HEK293T (cell line): ENCODE measurements at places on chromosomes 3 and 15.

GRCh38 chr3:187295316-187296034 lies 3.9 kb upstream of the MASP1 start:
- no peak for DNase-seq

DNA sequence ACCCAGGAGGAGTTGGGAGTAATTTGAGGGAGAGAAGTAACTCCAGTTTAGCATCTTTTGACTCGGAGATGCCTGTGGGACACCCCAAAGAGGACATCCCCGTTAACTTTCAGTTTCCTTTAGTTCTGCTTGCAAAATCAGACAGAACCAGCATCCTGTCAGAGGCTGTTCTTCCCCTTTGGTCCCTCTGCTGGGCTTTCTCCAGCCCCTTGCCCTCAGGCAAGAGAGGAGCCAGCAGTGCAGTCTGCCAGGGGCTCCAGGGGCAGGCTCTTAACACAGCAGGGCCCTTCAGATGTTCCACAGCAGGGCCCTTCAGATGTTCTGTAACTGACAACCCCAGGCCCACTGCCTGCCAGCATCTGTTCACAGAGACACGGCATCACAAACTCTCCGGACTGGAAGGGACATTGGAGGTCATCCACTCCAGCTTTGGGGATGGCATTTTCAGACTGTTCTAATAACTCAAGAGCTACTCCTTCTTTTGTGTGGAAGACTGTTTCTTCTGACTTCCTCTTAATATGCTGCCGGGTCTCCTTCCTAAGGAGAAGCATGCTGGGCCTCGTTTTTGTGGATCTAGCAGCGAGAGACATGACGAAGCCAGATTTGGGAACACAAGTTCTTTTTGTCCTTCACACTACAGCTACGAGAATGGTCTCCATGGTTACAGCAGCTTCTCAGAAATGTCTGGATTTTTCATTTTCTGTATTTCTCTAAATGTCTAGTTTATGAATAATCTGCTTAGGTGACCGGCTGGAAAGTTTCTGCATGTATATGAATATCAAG lies 51.9 kb downstream of the KY start:
- no peak for DNase-seq

- no peak for DNase-seq
Observed at GRCh38 chr3:81095956-81096355, 665.5 kb downstream of the GBE1 start.

DNA sequence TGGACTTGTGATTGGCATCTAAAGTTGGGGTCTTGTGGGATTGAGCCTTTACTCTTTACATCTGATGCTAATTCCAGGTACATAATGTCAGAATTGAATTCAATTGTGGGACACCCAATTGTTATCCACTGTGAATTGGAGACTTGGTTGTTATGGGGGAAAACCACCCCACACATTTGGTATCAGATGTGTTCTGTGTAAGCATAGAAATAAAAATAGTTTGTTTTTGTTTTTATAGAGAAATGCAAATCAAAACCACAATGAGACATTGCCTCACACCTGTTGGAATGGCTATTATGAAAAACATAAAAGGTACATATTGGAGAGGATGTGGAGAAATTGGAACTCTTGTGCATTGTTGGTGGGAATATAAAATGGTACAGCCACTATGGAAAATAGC lies 58.5 kb downstream of the CPA3 start:
- no peak for DNase-seq

DNA sequence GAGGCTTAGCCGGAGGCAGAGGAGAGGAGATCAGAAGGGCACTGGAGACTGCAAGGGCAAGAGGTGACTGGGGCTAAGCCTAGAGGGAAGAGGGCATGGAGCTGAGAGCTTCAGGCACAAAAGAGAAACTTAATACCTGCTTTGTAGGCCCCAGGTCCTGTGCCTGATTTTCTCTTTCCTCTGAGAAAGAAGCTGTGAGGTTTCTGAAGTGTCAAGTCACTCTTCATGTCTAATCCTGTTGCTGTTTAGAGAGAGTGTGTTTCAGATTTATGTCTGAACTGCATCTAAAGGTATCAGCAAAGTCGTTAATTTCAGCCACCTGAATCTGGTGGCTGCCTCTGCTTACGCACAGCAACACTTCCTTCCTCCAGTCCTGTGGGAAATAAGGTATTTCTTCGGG lies 106.9 kb upstream of the RNU6-1 start:
- no peak for DNase-seq

DNA sequence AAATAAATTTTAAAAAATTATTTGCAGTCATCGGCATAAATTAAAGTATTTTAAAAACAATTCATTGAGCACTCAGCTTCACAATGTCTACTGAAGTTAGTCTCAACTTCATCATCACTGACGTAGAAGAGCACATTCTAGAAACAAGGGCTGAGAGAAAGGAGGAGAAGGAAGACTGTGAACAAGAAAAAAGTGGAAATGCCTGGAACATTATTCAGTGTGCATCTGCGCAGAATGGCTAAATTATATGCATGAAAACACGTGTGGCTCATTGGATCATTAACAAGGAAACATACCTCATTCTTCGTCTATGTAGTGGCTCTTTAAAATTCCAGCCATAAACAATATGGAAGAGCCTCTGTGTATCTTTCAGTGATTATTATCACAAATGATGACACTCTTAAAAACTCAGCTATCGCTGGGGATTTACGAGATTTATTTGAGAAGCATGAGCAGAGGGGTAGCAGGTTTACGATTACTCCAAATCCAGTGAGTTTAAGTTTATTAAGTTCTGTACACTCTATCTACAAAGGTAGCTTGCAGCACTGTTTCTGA lies 404.2 kb upstream of the CDIN1 start:
- DNase-seq: no peak

- no peak for DNase-seq
Observed at GRCh38 chr3:46286947-46287565, 44.8 kb downstream of the CCR3 start.

DNA sequence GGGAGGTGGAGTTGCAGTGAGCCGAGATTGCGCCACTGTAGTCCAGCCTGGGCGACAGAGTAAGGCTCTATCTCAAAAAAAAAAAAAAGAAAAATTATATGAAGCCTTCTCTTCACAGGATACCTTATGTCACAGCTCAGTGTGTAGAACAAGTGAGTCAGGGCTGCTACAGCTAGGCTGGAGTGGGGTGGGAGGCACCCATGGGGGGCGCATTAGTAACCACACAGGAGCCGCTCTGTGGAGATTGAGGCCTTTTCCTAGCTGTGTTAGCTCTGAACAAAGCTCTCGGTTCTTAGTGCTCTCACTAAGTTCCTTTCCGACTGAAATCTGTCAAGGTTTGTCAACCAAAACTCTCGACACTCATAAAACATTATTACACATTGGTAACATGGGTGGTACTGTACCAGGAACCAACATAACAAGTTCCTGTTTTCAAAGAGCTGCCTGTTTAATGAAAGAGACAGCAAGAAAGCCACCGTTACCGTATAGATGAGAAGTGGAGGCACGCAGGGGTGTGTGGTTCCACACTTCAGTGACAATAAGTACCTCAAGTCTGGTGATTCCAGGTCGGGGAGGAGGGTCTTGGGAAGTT lies 4.5 kb downstream of the LRRC31 start:
- no peak for DNase-seq

DNA sequence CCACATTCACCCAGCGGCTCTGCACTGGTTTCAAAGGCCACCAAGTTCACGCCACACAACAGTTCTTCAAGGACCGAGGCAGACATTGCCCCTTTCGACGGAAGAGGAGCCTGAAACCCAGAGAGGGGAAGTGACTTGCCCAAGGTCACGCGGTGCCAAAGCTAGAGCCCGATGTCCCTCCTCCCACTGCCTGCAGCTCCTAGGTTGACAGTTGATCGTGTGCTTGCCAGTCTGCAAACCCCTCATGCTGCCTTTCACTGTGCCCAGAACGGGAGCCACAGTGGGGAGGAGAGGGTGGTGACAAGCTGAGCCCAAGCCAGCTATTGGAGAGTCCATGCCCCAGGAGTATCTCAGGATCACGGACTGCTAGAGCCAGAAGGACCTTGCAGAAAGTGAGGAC lies 230.9 kb downstream of the XXYLT1 start:
- DNase-seq: no peak

DNA sequence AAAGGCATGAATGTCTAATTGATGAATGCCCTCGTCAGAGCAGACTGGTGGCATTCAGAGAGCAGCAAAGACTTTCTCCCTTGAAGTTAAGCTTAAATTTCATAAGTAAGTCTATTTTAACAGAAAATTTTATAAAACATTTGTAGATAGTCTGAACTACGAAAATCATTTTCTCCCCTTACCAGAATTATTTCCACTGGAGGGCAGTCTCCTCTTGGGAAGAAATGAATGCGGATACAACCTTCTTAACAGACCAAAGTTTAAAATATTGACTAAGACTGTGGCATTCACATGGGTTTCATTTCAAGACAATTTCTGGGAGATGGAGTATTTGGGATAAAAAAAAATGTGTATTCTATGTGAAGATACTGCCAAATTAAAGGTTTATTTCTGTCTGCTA lies 669.0 kb downstream of the FHIT start:
- DNase-seq: no peak

- DNase-seq: no peak
Observed at GRCh38 chr3:27684302-27684701, 37.8 kb downstream of the EOMES start.

GRCh38 chr3:171347301-171348039 lies 112.7 kb downstream of the TNIK start:
- no peak for DNase-seq

DNA sequence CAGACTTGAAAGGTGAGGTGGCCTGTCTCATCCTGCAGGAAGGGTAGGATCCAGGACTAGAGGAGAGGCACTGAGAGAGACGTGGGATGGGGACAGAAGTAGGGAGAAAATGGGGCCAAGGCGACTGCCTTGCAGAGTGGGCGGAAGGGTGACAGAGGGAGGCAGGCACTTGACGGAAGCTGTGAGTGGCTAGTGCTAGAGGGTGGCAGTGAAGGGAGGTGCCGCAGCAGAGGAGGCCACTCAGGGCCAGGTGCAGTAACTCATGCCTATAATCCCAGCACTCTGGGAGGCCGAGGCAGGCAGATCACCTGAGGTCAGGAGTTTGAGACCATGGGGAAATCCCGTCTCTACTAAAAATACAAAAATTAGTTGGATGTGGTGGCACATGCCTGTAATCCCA lies 7.3 kb downstream of the CCDC33 start:
- no peak for DNase-seq

DNA sequence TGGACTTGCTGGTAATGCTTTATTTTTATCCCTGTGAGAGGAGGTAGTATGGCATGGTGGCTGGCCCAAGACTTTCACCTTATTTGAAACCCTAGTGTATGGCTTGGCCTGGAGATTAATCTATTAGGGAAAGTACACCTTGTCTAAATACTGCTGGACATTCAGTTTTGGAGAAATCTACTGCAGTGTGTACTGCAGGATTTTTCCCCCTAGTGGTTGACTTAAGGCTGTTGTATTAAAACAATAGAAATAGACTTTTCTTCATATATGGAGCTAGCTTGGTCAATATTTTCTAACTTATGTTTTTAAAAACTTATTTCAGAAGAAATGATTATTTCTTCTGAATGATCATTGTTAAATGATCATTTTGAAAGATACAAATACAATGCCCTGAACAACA lies 13.9 kb upstream of the SLITRK3 start:
- DNase-seq: peak; percentile 14

DNA sequence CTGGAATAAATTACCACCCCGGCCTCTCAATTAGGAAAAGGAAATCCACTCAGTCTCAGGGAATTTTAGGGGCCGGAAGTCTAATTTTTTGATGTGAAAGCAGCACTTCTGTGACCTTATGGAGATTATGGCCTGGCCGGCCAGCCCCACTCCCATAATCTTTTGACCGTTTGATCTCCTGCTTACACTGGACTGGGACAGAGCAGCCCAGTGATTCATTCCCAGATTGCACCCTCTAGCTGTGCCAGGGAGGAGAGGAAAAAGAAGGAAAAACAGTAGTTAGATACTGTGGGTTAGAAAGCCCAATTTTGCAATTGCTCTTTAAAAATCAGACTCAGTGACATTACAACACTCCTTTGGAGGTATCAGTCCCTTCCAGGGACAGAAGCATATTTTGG lies 32.4 kb downstream of the GJD2 start:
- no peak for DNase-seq

- no peak for DNase-seq
Observed at GRCh38 chr15:38687340-38687739, 122.7 kb upstream of the RASGRP1 start.

- DNase-seq: no peak
Observed at GRCh38 chr3:51338632-51339031, 46.5 kb upstream of the MANF start.

DNA sequence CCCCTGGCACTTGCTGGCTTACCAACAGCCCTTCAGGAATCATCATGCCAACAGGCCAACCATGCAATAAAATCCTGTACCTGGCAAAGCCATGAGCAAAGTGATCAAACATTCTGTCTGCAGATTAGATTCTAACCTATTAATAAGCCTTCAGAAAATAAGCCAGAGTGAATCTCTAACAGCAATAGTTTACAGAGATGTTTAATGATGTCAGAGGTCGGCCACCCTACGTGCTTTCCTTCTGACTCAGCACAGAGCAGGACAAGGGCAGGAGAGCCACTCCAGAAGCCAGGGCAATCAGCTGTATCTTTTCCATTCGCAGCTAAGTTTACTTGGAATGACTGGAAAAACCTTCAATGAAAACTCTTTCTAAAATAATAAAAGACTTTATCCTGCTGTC lies 13.1 kb downstream of the COL8A1 start:
- no peak for DNase-seq

- no peak for DNase-seq
Observed at GRCh38 chr3:66206806-66207205, 14.0 kb upstream of the SLC25A26 start.

DNA sequence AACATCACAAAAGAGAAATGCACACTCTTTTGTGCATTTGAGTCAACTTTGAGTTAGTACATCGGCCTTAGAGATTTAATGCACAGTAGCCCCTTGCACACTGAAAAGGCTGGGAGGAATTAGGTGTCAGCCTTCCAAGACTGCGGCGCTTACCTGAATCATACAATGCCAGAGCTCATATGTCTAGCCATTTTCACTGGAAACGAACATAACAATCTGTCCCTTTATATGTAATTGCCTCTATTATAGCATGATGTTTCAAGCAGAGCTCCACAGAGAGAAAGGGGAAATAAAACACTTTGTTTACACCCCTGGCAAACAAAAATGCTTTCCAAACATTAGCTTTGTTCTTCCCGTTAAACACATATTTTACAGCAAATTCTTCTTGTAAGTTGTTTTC lies 315.7 kb upstream of the SLCO3A1 start:
- no peak for DNase-seq

GRCh38 chr15:70269991-70270751 lies 172.5 kb upstream of the TLE3 start:
- no peak for DNase-seq

DNA sequence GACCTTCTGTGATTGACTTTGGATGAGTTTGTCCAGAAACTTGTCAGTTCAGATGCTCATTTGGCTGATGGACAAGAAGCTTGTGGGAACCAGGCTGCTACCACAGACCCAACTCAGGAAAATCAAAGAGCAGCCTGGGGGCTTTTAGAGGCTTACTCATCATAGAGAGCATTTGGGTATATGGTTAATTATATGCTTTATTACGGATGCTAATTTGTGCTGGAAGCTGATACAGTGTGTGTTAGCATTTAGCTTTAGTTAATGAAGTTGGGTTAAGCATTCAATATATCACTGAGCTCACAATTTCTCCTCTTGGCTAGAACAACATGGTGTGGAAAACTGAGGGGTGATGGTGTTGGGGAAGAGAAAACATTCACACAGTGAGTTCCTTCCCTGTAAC lies 664.2 kb upstream of the CFAP20DC start:
- DNase-seq: no peak
